ENCODE measurements at places on chromosomes 16 and 17.

DNA sequence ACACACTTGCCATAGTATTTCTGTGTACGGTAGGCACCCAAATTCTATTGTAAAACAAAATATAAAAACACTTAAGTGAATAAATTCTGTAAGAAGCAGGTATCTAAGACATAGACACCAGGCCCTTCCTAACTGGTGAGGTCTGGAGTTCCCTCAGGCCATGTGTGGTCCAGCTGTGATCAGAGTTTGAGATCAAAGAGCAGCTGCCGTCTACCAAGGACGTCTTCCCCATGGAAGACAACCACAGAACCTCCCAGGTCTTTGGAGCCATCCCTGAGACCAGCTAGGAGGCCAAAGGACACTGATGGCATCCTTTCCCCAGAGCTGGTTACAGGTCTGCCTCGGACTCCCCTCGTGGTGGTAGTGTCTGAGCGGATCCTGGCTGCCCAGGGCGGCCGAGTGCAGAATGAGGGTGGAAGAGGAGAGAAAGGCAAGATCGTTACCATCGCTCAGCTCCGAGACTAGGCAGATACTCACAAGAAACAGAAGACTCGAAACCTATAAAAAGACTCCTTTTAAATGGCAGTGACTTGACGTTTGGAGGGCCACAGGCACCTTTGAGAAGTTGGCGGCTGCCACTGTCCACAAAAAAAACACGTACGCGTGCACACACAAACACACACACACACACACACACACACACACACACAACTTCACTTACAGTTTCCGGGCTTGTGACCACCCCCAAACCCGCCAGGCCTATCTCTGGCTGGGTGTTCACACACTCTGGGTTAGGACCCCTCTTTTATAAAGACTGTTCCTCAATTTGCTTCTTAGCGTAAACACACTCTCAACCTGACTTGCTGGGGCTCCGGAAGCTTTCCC lies 7.5 kb downstream of the TIMP2 start:
- no peak for DNase-seq

- no peak for DNase-seq
Observed at GRCh38 chr16:86048882-86049585, 150.1 kb downstream of the IRF8 start.

- no peak for DNase-seq
Observed at GRCh38 chr16:10936272-10936984, 5.8 kb downstream of the DEXI start.

DNA sequence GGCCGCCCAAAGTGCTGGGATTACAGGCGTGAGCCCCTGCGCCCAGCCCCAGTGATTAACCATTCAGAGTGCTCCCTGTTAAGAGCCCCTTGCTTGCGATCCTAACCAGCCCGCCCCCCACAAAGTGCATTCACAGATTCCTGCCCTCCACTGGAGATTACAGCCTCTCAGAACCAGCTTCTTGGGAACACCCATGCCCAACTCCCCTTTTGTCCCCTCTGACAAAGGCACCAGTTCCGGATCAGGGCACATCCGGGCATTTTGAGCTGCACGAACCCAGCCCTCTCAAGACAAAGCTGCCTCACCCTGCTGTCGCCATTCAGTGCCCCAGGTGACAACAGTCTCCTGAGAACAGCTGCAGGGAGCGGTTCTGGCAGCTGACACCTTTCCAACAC lies 848 bp upstream of the KRT19 start:
- no peak for DNase-seq

- DNase-seq = no peak
Observed at GRCh38 chr16:58128711-58129096, 477 bp downstream of the CFAP20 start.

- peak; percentile 42 for DNase-seq
Observed at GRCh38 chr17:83185023-83186002, 105.9 kb downstream of the METRNL start.

DNA sequence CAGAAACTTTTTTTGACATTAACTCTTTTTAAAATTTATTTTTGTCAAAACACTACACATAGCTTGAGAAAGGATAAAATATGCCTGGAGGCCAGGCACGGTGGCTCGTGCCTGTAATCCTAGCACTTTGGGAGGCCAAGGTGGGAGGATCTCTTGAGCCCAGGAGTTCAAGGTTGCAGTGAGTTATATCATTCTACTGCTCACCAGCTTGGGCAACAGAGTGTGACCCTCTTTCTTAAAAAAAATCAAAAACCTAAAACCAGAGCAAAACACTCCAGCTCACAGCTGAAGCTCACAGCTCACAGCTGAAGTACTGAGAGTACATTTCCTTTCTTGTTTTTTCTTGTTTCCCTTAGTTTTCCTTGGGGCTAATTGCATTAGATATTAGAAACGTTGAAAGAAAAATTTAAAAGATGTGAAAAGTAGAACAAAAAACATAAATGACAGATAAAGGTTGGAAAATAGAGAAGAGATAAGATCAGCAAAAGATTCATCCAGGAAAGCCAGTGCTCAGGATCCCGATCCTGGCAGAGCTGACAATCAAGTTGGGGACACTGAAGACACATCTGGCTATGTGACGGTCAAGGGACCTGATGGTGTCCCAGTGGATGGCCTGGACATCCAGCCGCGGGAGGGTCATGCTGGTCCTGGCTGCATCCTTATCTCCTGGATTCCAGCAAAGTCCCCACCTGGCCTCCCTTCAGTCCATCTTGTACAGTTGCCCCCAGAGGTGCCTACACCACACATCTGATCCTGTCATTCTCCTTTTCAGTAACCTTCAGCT lies 9.8 kb downstream of the CHST6 start:
- no peak for DNase-seq

GRCh38 chr17:42541041-42541833 lies 5.2 kb downstream of the NAGLU start:
- DNase-seq = no peak

- DNase-seq = no peak
Observed at GRCh38 chr17:5248821-5249479, 14.3 kb upstream of the SCIMP start.

- no peak for DNase-seq
Observed at GRCh38 chr17:72600934-72601333, 480.1 kb downstream of the SOX9 start.

- DNase-seq = no peak
Observed at GRCh38 chr17:60766778-60767190, 89.1 kb downstream of the BCAS3 start.

DNA sequence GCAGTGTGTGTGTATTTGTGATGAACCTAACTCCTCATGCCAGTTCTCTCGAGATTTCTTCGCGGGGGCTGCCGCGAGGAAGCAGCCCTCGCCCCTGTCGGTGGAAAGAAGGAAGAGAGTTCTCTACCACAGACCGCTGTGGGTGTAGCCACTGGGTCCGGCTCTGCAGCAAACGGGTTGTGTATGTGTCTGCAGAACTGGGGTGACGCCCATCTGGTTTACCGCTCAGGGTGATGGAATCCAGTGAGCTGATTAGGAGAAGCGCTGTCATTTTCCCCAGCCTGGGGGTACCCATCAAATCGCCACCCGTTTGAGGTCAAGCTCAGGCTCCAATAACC lies 7.7 kb downstream of the CORO6 start:
- DNase-seq = no peak

- peak; percentile 20 for DNase-seq
Observed at GRCh38 chr16:29148131-29148691, 163.4 kb downstream of the LAT start.

DNA sequence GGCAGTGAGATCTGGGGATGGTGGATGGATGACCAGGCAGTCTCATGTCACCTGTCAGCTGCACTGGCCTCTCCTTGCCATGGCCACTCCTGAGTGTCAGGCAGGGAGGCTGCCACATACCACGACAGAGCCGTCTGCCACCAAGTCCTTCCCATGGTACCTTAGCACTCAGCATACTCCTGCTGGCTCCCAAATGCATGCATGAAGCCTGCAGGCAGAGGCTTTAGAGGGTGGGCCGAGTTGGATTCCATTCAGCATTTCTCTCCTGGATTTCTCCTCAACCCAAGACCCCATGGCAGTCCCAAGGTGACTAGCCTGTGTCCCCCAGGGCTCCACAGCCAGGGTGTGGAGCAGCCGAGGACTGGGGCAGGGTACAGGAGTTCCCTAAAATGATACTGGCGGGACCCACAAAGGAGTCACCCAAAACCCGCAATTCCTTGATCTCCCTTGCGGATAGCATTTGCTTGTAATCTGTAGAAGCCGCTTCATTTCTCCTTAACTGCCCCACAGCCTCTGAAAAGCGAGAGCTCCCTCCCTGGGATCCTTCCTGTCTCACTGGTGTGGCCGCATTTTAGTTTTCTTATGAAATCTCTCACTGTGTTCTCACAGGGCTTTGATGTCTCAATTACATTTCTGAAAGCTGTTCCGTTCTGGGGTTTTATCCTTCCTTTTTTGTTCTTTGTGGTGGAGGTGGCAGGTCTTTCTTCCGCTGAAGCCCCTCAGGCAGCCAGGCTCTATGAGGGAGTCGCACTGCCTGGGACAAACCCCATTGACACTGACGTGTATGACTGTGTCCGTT lies 141.4 kb downstream of the SOCS1 start:
- no peak for DNase-seq

- no peak for DNase-seq
Observed at GRCh38 chr16:3461151-3461550, 17.7 kb downstream of the NAA60 start.

- no peak for DNase-seq
Observed at GRCh38 chr16:74438492-74438979, 17.3 kb upstream of the CLEC18B start.

- no peak for DNase-seq
Observed at GRCh38 chr17:50967795-50968194, 101.6 kb upstream of the TOB1 start.

DNA sequence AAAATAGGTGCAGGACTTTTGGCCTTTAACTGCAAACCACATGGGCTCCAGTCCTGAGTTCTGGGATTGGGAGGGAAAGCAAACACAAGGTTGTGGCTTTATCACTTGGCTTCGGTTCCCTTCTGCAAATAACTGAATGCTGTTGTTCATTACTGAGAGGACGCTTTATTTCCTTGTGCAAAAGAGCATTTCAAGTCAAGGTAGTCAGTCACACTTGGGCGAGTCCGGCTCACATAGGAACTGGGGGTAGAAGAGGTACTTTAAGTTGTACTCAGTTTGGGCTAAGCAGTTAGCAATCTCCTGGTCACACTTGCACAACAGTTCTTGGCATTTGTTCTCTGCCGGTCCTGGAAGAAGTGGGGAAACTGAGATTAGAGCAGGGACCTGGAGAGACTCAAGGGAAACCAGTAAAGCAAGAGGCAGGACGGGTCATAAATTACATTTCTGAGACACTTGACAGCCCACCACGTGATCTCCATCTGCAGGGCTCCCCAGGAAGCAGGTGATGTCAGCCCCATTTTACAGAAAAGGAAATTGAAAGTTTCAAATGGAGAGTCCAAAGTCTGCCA lies 21.6 kb downstream of the PLA2G10 start:
- DNase-seq = no peak

DNA sequence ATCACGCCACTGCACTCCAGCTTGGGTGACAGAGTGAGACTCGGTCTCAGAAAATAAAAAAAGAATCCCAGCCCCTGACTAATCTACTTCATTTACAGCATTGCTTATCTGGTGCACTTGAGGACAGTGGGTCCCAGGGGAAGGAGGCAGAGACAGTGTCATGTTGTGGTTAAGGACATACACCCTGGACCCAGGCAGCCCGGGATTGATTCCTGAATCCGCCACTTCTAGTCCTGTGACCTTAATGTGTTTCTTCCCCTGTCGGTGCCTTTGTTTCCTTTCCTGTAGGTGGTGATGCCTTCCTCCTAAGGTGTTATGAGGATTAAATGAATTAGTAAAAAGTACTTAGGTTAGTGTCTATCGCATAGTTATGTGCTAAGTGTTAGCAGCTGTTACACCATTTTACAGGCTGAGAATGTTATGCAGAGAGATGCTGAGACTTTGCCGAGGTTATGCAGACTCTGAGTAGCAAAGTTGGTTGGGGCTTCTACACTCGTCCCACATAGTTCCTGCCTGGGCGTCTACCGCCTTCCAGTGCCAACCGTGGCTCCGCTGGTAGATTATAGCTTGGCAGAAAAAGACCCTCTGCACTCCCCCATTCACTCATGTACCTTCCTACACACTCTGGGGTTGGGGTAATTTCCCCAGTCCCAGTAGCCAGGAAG lies 74.8 kb downstream of the RAB11FIP4 start:
- no peak for DNase-seq

DNA sequence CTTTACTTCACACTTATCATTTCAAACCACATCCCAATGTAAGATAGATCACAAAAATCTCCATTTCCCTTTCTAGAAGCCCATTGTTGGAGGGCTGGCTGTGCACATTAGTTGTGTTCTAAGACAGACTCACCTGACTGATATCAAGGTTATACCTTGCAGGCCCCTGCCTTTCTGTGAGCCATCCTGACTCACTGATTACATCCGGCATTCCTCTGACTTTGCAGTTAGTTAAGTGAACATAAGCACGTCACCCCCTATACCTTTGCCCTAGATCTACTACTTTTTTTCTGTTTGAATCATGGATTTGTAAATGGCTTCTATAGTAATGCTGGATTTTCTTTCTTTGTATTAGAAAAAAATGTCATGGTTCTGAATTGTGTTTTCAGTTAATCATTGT lies 78.3 kb downstream of the TANGO6 start:
- no peak for DNase-seq

DNA sequence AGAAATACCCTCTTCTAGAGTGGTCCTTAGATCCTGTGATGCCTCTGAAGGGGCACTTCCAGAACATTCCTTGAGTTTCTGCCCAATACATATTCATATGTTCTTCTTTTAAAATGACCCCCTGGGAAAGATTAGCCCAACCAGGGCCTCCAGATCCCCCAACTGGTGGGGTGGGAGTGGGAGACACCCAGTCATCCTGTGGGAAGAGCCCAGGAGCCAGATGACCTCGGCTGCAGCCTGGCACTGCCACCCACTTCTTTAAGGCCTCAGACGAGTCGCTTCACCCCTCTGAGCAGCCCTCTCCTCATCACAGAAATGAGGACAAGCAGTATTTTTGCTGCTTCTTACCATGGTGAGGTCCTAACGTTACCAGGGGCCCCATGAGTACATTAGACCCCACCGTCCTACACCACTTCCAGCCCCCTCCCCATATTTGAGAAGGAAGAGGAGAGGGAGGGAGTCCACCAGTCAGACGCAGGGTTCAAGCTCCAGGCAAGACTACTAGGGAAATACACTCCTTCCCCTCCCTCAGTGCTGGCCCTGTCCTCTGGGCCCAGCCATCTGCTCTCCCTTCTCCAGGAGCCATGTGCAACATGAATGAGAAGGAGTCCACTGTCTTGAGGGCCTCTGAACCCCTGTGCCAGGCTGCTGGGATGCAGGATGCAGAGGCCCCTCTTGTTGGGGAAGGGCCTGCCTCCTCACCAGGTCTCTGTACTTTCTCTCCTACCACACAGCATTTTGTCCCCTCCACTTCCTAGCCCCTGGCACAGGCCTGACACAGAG lies 11.8 kb downstream of the MPO start:
- no peak for DNase-seq

DNA sequence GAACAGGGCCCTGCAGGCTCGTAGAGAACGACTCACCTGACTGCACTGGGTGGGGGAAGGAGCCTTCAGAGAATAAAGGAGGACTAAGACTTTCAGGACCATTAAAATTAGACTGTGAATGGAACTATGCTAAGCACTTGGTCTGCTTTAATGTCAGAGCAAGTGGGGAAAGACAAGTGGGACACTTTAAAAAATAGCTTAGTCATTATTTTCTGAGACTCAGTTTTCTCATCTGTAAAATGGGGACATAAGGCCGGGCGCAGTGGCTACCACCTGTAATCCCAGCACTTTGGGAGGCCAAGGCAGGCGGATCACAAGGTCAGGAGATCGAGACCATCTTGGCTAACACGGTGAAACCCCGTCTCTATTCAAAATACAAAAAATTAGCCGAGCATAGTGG lies 19.3 kb upstream of the BCO1 start:
- no peak for DNase-seq

- DNase-seq = no peak
Observed at GRCh38 chr16:3825940-3826339, 54.6 kb downstream of the CREBBP start.

Measured in breast epithelium (tissue), 4 donors.